ENCODE measurements at places on chromosomes 5 and 9. TPM values are rescaled to one million over a fixed set of nuclear protein-coding genes. Genes with fewer than 3 reads are reported as not detected.
A peak's percentile ranks its signal among the peaks of the same experiment; 100 is the strongest.

GRCh38 chr9:107784235-107784958 is 294.8 kb upstream of the KLF4 start:
- H3K27me3 ChIP-seq, result peaks cover 15% of the 10 kb centered on the region
- no peak overlapping the region for H3K4me3 ChIP-seq
- no peak overlapping the region for H3K27ac ChIP-seq
- no peaks in the 10 kb centered on the region for H3K4me1 ChIP-seq

GRCh38 chr5:149904293-149904886 is 40.2 kb downstream of the PDE6A start:
- H3K27me3 ChIP-seq, result no peaks in the 10 kb centered on the region
- H3K27ac ChIP-seq, result peak overlapping the region; percentile 42
- no peaks in the 10 kb centered on the region for H3K36me3 ChIP-seq
- H3K4me1 ChIP-seq, result peaks cover 8% of the 10 kb centered on the region

Gene C9
- polyA plus RNA-seq, result not detected

- no peaks in the 10 kb centered on the region for H3K4me1 ChIP-seq
- DNase-seq, result no peak
- H3K36me3 ChIP-seq, result no peaks in the 10 kb centered on the region
- H3K4me3 ChIP-seq, result no peak overlapping the region
Measured at GRCh38 chr5:109034306-109034705, 286.6 kb downstream of the FER start.

DNA sequence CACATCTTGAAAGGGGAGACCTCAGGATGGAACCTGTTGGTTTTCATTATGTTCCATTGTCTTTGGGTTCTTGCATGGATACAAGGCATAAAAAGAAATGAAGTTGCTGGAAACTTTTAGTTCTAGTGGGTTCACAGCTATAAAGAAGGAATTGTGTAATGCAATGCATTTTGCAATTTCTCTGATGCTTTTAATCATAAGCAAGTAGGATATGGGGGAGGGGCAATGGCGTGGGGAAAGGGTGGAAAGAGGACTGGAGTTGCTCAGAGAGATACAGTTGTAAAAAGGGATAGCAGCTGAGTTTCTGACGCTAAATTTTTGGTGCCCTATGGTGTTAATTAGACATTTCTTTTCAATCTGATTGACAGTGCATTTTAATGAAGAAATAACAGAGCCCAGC is 88.6 kb upstream of the FANCC start:
- no peak overlapping the region for H3K4me3 ChIP-seq
- DNase-seq, result no peak
- H3K4me1 ChIP-seq, result peaks cover 4% of the 10 kb centered on the region
- no peak overlapping the region for H3K27ac ChIP-seq
- H3K36me3 ChIP-seq, result no peaks in the 10 kb centered on the region

Gene CDKN2B-AS1
- polyA plus RNA-seq, result 0.44 TPM

DNA sequence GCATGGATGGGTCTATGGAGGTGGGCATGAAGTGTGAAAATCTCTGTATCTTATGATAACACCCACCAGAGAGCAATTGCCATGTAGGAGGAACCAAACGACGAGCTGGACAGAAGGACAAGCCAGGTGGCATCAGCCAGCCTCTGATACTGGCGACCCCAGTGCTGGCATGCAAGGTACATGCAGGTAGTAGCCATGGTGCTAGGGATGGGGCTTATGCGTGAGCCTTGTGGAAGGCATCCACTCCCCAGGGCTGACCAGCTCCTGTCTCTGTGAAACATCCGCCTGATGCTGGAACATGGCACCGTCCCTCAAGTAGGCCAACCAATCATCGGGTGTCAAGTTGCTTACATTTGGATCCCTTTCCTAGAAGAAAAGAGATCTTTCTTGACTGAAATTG is 412.9 kb downstream of the GADD45G start:
- no peaks in the 10 kb centered on the region for H3K36me3 ChIP-seq
- DNase-seq, result no peak
- H3K27ac ChIP-seq, result no peak overlapping the region
- H3K4me1 ChIP-seq, result no peaks in the 10 kb centered on the region
- H3K27me3 ChIP-seq, result no peaks in the 10 kb centered on the region

- peaks cover 25% of the 10 kb centered on the region for H3K4me1 ChIP-seq
- H3K4me3 ChIP-seq, result no peak overlapping the region
- H3K27ac ChIP-seq, result no peak overlapping the region
- DNase-seq, result peak; percentile 64
Measured at GRCh38 chr5:127046343-127047072, 16.1 kb upstream of the MARCHF3 start.

- no peak overlapping the region for H3K27ac ChIP-seq
- H3K36me3 ChIP-seq, result peaks cover 24% of the 10 kb centered on the region
- no peak for DNase-seq
- peaks cover 5% of the 10 kb centered on the region for H3K4me1 ChIP-seq
Measured at GRCh38 chr5:14678773-14679334, 14.3 kb downstream of the OTULIN start.

DNA sequence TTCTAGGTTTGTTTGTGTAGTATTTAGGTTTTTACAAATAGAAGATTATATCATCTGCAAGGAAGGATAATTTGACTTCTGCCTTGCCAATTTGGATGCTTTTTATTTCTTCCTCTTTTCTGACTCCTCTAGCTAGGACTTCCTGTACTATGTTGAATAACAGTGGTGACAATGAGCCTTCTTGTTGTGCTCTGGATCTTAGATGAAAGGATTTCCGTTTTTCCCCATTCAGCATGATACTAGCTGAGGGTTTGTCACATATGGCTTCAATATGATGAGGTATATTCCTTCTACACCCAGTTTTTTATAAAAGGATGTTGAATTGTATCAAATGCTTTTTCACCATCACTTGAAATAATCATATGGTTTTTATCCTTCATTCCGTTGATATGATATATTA is 101.4 kb downstream of the FBXO4 start:
- no peak overlapping the region for H3K27ac ChIP-seq
- H3K36me3 ChIP-seq, result no peaks in the 10 kb centered on the region
- no peaks in the 10 kb centered on the region for H3K27me3 ChIP-seq
- H3K4me1 ChIP-seq, result no peaks in the 10 kb centered on the region
- no peak overlapping the region for H3K4me3 ChIP-seq
- DNase-seq, result no peak

GRCh38 chr5:72921886-72922285 is 34.0 kb upstream of the FCHO2 start:
- no peak overlapping the region for H3K4me3 ChIP-seq
- no peaks in the 10 kb centered on the region for H3K27me3 ChIP-seq
- no peaks in the 10 kb centered on the region for H3K4me1 ChIP-seq
- H3K36me3 ChIP-seq, result no peaks in the 10 kb centered on the region

GRCh38 chr9:81902196-81902595 is 26.0 kb upstream of the SPATA31D4 start:
- H3K27me3 ChIP-seq, result peaks cover 10% of the 10 kb centered on the region
- DNase-seq, result no peak
- no peaks in the 10 kb centered on the region for H3K36me3 ChIP-seq
- H3K4me3 ChIP-seq, result no peak overlapping the region
- H3K4me1 ChIP-seq, result peaks cover 8% of the 10 kb centered on the region

Gene SLC26A2
- 3.8 TPM for polyA plus RNA-seq

- H3K27me3 ChIP-seq, result no peaks in the 10 kb centered on the region
- DNase-seq, result no peak
- no peak overlapping the region for H3K4me3 ChIP-seq
- H3K36me3 ChIP-seq, result no peaks in the 10 kb centered on the region
- H3K27ac ChIP-seq, result no peak overlapping the region
Measured at GRCh38 chr9:126417043-126417442, 90.4 kb downstream of the MVB12B start.

Gene POLE3
- polyA plus RNA-seq, result 54.0 TPM

DNA sequence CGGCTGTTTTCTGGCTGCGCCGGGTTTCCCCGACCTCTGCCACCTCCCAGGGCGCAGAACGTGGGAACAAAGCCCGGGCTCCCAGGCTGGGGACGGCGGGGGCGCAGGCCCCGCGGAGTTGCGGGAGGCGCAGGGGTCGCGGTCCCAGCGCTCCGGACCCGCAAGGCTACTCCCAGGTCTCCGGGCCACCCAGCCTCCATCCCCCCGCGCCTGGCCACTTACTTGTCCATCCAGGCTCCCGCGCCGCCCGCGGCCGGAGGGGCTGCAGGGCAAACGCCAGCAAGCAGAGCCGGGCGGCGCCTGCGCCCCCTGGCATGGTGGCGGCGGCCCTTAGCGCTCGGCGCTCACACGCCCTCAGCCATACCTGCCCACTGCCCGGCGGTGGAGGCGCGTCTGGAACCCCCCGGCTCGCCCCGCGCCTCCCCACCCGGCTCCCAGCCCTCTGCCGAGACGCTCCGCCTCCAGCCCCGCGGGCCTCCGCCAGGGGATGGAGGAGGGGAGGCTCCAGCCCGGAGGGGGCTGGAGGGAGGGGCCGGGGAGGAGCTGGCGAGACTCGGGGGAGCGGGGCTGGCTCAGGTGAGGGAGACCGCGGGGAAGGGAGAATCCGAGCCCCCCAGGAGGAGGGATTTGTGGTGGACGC is at the start of gene ADAM19:
Gene ADAM19, minus strand, starts transcription at position 395 of the 640 bp plus-strand sequence. Its CDS starts 79 bp downstream, at position 316.
- no peaks in the 10 kb centered on the region for H3K36me3 ChIP-seq
- H3K27me3 ChIP-seq, result no peaks in the 10 kb centered on the region
- peaks cover 3% of the 10 kb centered on the region for H3K4me1 ChIP-seq
- H3K27ac ChIP-seq, result no peak within 1 kb of the TSS
- peak within 1 kb of the TSS; percentile 76 for H3K4me3 ChIP-seq
- peak; percentile 75 for DNase-seq

DNA sequence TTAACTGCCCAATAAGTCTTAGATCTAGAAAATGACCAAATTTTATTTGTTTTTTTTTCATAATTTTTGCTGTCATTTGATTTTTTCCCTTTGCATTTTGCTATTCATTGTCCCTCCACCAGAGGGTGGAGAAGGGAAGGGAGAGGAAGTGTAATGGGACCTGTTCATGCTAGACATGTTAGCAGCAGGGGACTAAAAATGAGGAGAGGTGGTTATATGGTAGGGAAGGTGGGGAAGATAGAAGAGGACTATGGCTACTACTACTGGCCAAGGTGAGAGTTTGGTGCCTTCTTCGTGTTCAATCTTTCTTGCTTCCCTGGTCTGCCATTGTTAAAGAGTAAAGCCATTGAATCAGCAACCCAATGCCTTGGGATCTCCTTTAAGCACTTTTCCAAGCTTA is 6.4 kb downstream of the GRIA1 start:
- no peaks in the 10 kb centered on the region for H3K4me1 ChIP-seq
- H3K36me3 ChIP-seq, result no peaks in the 10 kb centered on the region
- H3K27ac ChIP-seq, result no peak overlapping the region
- H3K4me3 ChIP-seq, result no peak overlapping the region

DNA sequence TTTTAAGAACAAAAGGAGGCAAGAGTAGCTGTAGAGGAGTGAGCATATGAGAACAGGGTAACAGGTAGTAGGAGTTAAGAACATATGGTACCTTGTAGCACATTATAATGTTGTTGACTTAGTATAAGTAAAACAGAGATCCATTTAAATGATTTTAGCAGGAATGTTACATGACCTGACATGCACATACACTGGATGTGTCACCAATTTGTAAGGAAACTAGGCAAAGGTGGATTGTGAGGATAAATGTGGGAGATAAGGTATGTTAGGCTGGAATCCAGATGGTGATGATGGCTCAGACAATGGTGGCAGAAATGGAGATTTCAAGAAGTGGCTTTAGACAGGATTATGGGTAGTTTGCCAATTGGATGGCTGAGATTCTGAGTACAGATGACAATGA is 443.1 kb upstream of the DAB2 start:
- H3K27ac ChIP-seq, result no peak overlapping the region
- H3K36me3 ChIP-seq, result no peaks in the 10 kb centered on the region
- no peak for DNase-seq
- no peaks in the 10 kb centered on the region for H3K27me3 ChIP-seq

GRCh38 chr5:165874851-165875250 is 2369.4 kb downstream of the MAT2B start:
- no peaks in the 10 kb centered on the region for H3K27me3 ChIP-seq
- H3K4me1 ChIP-seq, result no peaks in the 10 kb centered on the region
- no peak overlapping the region for H3K27ac ChIP-seq
- no peaks in the 10 kb centered on the region for H3K36me3 ChIP-seq

GRCh38 chr5:107855171-107855570 is 184.4 kb upstream of the EFNA5 start:
- no peak for DNase-seq
- peaks cover 83% of the 10 kb centered on the region for H3K27me3 ChIP-seq
- H3K27ac ChIP-seq, result no peak overlapping the region
- no peaks in the 10 kb centered on the region for H3K36me3 ChIP-seq
- no peaks in the 10 kb centered on the region for H3K4me1 ChIP-seq
- H3K4me3 ChIP-seq, result no peak overlapping the region

GRCh38 chr5:160545832-160546231 is 124.2 kb downstream of the PTTG1 start:
- no peak for DNase-seq
- no peak overlapping the region for H3K27ac ChIP-seq
- H3K36me3 ChIP-seq, result no peaks in the 10 kb centered on the region
- H3K4me3 ChIP-seq, result no peak overlapping the region

GRCh38 chr5:142795251-142795650 is 25.1 kb downstream of the ARHGAP26 start:
- DNase-seq, result no peak
- H3K4me3 ChIP-seq, result no peak overlapping the region
- no peak overlapping the region for H3K27ac ChIP-seq
- peaks cover 21% of the 10 kb centered on the region for H3K4me1 ChIP-seq

DNA sequence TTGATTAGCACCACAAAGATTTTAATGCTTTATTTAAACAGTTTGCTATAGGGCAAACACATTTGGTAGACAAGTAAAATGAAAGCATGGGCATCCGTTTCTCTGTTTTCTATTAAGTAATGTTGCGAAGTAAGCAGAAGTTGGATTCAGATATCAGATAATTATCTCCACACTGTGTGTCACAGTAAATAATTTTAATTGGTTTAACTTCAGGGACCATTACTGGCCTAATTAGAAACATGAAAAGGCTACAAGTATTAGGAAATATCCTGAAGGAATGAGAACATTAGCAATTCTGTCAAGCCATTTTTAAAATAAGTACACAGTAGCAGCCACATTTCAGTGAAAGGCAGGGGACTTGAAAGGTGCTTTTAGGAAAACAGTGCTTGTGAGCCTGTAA is 975.4 kb downstream of the NR2F1-AS1 start:
- no peak for DNase-seq
- H3K27ac ChIP-seq, result no peak overlapping the region
- no peak overlapping the region for H3K4me3 ChIP-seq
- H3K4me1 ChIP-seq, result no peaks in the 10 kb centered on the region

Data from cardiac muscle cell (in vitro differentiated cells and primary cell).